ENCODE measurements at places on chromosomes 7 and 10.

DNA sequence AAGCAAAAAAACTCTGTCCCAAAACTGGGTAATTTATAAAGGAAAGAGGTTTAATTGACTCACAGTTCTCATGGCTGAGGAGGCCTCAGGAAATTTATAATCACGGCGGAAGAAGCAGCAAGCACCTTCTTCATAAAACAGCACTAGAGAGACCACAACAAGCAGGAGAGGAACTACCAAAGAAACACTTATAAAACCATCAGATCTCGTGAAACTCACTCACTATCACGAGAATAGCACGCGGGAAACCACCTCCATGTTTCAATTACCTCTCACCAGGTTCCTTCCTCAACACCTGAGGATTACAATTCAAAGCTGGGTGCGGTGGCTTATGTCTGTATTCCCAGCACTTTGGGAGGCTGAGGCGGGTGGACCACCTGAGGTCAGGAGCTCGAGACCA is 48.5 kb downstream of the PDIA4 start:
- no peak for DNase-seq

- no peak for DNase-seq
Measured at GRCh38 chr7:28685644-28686417, 272.3 kb downstream of the TRIL start.

DNA sequence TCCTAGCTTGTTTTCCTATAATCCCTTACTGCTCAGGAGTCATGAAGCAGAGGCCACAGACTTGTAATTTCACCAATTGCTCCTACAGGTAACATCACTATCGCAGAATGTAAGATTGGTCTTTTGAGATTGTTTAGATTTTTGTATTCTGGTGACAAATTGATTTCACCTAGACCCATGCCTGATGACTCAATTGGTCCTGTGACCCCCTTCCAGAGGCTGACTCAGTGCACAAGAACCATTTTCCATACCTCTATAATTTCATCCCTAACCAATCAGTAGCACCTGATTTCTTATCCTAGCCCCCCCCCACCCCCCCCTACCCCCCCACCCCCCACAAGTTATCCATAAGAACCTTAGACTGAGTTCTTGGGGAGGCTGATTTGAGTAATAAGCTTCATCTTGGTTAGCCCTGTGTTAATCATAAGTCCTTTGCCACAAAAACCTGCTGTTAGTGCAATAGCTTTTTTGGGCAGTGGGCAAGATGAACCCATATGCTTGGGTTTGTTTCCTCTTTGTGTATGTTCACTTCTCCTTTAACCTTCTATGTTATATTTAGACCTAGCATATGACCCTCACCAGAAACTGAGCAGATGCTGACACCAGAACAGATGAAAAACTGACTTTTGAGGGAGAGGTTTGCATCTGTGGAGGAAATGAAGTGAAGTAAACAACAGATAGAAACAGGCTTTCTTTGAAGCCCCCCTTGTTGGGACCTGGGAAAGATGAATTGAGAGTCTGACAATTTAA is 187.1 kb downstream of the KIF20B start:
- no peak for DNase-seq

DNA sequence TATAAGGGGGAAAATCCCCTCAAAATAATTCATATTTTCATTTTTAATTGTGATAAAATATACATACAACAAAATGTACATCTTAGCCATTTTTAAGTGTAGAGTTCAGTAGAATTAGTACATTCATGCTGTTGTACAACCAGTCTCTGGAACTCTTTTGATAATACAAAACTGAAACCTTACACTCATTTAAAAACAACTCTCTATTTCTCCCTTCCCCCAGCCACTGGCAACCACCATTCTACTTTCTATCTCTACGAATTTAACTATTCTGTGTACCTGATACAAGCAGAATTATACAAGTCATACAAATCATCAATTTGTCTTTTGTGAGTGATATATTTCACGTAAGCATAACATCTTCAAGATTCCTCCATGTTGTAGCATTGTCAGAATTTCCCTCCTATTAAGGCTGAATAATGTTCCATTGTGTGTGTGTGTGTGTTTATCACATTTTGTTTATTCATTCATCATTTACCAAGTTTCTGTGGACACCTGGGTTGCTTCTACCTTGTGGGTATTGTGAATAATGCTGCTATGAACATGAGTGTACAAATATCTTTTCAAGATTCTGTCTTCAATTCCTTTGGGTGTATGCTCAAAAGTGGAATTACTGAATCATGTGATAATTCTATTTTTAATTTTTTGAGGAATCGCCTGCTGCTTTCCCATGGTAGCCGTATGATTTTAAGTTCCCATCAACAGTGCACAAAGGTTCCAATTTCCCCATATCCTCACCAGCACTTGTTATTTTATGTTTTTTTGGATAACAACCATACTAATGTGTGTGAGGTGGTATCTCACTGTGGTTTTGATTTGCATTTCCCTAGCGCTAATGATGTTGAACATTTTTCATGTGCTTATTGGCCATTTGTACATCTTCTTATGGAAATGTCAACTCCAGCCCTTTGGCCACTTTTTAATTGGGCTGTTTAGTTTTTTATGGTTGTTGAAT is 4.7 kb upstream of the EBLN1 start:
- DNase-seq: no peak

DNA sequence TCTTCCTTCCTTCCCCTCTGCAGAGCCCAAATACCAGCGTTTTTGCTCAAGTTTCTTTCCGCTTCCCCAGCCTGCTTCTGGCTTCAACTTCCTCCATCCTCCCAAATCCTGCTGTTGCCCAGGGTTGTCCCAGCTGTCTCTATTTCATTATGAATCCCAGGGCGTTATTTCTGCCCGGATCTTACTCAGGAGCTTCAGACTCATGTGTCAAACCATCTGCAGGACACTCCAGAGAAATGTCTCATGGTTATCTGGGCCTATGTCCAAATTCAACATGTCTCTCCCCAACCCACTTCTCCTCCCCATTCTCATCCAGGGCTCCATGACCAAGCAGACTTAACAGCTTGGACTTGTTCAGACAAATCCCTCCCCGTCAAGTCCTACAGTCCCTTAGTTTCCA is 15.6 kb downstream of the ARHGAP22 start:
- DNase-seq: no peak

- DNase-seq: no peak
Measured at GRCh38 chr7:75559355-75559975, 67.3 kb downstream of the SPDYE5 start.

DNA sequence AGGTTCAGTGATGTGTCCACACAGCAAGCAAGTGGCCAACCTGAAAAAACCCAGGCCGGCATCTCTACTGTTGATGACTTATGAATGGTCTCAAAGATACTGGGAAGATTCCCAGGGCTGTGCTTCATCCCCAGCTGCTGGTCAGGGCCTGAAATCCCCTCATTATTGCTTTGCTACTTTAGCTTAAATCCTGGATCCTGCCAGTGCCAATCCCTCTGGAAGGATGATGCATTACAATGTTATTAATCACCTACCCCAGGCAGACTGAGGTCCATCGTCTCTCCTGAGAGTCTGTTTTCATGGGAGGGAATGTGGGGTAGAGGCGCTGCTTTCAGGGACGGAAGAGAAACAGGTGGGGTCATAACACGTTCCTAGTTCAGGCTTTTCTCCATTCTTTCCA is 371.6 kb downstream of the RPS24 start:
- DNase-seq: no peak
